GM13976 (cell line): ENCODE measurements at places on chromosomes 3 and 15.

DNA sequence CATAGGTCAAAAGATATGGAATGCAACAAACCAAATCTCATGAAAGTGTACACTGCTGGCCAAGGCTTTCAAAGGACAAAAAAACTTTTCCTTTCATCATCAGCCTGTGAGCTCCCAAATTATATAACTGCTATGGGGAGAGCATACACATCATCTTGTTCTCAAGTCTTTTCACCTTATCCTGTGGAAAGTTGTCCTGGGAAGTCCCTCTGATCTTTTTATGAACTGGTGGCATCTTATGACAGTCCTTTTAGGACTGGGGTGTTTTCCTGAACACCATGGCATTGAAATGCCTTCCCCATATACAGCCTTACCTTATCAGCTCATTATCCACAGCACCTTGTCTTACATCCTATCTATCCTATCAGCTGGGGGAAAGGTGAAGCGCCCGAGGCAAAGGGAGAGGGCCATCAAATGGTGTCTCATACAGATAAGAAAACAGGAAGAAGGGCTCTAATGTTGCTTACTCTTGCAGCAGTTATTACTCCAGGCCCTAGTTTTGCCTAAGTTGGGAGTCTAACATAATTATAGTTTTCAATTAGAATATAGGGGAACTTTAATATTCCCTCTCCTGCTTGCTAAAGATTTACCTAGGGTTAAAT lies 61.5 kb upstream of the GOLIM4 start:
- DNase-seq: no peak

DNA sequence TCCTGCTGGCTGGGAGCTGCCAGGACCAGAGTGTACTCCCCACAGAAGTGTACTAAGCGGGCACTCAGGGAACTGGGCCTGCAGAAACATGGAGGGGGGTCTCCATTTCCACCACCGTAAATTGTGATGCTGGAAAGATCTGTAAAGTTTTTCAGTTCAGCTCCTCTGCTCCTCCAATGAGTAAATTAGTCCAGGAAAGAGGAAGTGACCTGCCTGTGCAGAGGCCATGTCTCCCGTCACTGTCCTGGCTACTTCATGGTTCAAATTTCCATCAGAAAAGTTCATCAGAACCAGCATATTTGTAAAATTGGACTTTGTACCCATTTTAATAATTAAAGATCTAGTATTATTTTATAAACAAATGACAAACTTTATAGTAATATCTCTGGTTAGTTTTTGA lies 226.7 kb upstream of the THBS1 start:
- DNase-seq: no peak

DNA sequence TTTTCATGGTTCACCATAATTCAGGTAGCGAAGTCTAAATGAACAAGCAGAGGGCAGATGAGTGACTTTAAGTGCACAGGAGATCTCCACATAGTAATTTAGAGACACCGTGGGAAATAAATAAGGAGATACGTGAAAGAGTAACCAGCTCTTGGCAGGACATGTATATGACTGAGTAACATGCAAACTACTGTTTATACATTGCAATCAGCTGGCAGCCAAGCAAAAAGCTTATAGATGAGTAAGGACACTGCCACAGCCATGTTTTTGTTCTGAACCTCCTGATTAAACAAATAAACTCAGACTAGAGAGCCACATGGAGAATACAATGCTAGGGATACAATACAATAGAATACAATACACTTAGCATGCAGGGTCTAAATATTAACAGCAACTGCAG lies 252.4 kb downstream of the FHIT start:
- DNase-seq: no peak

- DNase-seq: no peak
These were observed 46.2 kb downstream of the NR1D2 start for GRCh38 chr3:23991306-23991682.

- no peak for DNase-seq
These were observed 75.3 kb upstream of the LRRFIP2 start for GRCh38 chr3:37249717-37250116.

GRCh38 chr3:110413807-110414748 lies 657.5 kb upstream of the NECTIN3 start:
- no peak for DNase-seq

- DNase-seq: no peak
These were observed 64.7 kb downstream of the ISL2 start for GRCh38 chr15:76401285-76401684.

DNA sequence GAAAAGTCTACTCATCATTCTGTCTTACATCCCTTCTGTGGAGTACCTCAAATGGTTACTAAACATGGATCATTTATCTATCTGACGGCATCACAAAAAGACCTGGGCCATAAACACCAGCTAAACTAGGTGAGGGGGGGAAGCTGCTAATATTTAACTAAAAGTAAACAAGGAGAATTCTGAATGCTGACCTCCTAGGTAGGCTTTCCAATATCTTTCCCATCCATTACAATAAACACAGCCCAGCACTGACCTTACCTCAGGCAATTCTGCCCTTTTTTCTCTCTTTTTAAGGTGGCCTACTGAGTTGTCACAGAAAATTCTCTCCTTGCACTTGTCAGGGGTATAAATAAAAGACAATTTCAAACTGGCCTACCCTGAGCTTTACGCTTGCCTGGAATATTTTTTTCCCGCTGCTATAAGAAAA lies 33.1 kb downstream of the USF3 start:
- DNase-seq: no peak

DNA sequence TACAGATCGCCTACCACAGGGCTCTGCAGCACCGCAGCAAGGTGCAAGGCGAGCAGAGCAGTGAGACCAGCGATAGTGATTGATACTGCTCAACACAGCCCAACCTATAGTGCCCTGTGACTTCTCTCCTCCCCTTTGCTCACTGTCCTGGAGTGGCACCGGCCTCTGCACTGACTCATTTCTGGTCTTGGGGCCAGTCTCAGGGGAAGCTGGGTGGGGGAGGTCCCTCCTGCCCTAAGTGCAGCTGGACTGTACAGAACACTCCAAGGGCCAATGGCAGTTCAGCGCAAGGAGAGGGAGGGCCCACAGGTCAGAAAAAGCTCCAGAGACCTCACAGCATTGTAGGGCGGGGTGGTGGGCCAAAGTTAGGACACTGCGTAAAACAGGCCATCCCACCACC lies 2.5 kb upstream of the OGG1 start:
- no peak for DNase-seq

- peak; percentile 33 for DNase-seq
These were observed 218.1 kb downstream of the ADAMTSL3 start for GRCh38 chr15:83871808-83872559.

- no peak for DNase-seq
These were observed 57.6 kb downstream of the ADAMTS17 start for GRCh38 chr15:100284191-100284590.

GRCh38 chr3:140570602-140571001 lies 107.3 kb upstream of the TRIM42 start:
- no peak for DNase-seq

DNA sequence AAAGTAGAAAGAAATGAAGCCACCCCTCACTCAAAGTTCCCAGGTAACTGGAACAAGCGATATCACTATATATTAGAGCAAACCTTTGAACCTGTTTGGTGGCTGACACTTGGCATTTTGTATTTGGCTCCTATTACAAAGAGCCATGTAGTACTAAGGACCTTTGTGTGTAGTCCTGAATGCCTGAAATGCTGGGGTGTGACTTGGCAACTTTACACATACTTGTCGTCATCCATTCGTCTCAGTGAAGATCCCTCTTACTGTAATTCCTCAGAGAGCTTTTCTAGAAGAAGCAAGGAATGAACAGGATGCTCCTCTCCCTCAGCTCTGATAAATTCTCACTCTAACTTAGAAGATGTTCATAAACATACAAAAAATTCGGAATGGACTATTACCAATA lies 216.1 kb upstream of the CDIN1 start:
- DNase-seq: no peak

- peak; percentile 42 for DNase-seq
These were observed 72.5 kb downstream of the VPS8 start for GRCh38 chr3:184884359-184885017.

DNA sequence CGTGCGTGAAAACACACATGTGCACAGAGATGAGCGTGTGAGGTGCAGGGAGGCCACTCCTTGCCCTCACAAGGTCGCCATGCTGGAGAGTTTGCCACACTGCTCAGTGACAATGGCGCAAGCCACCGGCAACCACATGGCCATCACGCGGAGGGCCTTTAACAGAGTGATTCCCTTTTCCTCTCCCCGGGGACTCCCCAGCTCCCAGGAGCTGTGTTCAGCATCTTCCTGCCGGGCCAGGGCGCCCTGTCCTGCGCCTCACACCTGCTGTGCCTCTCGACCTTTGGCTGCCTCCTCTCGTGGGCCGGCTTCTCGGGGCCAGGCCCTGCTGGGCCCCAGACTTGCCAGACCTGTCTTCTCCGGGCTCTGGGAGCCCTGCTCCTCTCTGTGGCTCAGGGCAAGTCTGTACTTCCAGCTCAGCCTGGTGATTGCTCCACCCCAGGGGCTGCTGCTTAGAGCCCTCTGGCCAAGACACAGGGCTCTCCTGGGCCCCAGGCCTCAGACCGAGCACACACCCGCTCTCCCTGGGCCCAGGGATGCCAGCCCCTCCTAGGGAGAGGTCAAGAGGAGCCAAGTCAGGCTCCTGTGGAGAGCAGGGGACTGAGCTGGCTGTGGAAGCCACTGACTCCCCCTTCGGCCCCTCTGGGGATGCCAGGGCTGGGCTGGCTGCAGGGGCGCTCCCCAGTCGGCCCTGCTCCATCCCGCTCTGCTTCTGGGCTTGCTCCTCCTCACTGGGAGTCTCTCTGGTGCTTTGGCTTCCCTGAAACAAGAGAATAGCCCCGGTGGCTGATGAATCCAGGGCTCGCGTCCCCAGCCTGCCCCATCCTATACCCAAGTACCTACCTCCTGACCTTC lies 5.6 kb downstream of the CCDC9B start:
- DNase-seq: no peak

GRCh38 chr3:50028346-50028745 lies 60.4 kb upstream of the RBM5 start:
- no peak for DNase-seq

DNA sequence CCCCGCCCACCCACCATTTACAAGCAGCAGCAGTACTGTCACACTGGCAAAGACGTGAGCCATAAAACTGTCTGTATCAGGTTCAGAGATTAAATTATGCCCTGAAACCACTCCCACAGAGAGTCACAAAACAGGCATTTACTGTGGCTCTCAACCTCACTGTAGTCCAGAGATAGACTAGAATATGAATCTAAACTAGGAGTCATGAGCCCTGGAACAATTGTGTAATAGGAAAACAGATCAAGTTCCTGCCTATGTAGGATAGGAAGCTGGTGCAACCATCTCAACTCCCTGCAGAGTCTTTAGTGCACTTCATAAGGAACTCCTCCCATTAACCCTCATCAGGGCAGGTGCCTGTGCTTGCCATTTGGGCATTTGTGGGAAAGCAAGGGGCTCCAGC lies 61.7 kb downstream of the FAM227B start:
- DNase-seq: no peak

DNA sequence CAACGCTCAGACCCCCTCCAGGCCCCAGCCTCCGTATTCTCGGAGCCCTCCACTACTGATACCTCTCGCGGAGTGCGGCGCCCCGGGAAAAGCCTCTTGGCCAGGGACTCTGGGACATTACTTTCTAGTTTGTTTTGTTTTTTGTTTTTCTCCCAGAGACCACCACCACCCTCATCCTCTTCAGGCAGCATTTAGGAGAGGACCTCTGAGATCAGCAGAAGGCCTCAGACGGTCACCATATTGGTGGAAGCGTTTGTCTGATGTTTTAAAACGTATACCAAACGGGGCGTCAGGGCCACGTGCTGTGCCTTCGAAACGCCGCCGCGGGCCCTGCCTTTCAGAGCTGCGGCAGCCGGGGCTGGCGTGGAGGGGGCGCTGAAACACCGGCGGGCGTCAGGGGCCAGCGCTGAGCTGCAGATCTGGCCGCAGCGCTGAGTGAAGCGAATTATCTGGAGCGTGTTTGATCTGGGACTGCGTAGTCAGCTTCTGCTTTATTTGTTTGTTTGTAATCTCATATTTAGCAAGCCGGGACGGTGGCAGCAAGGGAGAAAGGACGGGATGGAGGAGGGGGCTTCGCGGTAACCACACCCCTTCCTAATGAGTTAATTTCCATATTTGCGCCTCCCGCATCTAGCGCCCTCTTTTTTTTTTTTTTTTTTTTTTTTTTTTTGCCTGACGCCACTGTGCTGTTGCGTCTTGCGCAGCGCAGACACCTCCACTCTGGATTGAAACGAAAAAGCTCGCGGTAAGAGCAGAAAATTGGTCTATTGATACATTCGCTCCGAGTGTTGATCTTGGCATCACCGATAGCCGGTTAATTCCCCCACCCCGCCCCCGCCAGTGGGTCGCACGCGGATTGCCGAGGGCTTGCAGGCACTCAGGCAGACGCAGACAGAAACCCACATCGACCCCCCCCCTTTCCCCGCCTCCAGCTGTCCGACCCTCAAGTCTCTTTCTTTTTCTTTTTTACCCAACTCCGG lies 14.9 kb downstream of the SOX2 start:
- DNase-seq: peak; percentile 39

- peak; percentile 7 for DNase-seq
These were observed 269.3 kb downstream of the ARPP21 start for GRCh38 chr3:35908366-35909232.

- DNase-seq: no peak
These were observed 486.3 kb downstream of the ZIC1 start for GRCh38 chr3:147895509-147895908.

- DNase-seq: no peak
These were observed 243.9 kb downstream of the SHQ1 start for GRCh38 chr3:72604328-72604727.
